Esophagus squamous epithelium (tissue), 5 donors: ENCODE measurements at places on chromosomes 11 and 22.

- DNase-seq, result no peak
Measured at GRCh38 chr22:21457023-21457787, 10.0 kb upstream of the TMEM191C start.

GRCh38 chr11:68670208-68670992 lies 13.9 kb upstream of the GAL start:
- no peak for DNase-seq

- no peak for DNase-seq
Measured at GRCh38 chr11:19599681-19600080, 113.0 kb upstream of the NAV2 start.

- no peak for DNase-seq
Measured at GRCh38 chr11:85595285-85595884, 31.8 kb downstream of the DLG2 start.

DNA sequence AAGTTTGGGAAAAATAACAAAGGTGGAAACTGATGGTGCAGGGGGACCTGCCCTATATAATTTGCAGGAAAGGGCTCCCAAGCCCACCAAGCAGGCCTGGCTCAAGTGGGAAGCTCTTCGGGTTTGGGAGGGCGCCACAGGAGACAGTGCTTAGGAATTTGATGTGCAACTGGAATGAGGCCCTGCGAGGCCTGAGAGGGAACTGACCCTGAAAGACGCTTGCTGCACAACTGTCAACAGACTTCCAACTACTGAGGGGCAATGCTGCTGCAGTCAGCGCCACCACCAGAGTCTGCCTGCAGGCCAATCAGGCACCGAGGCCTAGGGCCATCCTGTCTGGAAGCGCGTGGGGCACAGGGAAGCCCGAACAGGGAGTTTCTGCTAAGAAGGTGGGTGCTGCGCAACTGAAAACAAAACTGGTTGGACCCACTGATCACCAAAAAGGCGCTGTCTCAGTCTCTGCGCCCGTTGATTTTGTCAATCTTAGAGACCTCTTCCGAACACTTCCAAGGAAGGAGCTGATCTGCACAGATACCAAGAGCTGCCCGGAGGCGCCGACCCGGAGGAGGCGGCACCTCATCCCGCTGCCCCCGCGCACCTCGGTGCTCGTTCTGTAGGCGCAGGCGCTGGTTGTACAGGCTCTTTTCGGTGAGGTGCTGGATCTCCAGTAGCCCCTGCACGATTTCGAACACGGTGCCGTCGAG lies 667 bp downstream of the DGCR6L start:
- DNase-seq, result no peak

- DNase-seq, result no peak
Measured at GRCh38 chr11:110793556-110793955, 81.3 kb upstream of the ARHGAP20 start.

- no peak for DNase-seq
Measured at GRCh38 chr11:117217141-117218084, 14.5 kb downstream of the PCSK7 start.

DNA sequence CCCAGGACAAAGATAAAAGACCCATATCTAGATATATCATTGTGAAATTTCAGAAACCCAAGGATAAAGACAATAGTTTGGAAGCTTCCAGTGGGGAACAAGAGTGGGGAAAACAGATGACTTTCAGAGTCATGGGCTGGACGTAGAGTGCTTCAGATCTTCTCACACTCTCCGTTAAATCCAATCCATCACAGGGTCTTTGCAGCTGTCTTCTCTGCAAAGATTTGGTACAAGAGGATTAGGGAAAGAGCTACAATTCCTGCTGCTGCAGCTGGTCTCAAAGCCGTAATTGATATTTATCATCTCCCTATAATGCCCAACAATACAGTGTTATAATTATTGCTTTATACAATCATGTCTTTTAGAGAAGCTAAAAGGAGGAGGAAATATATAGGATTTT lies 63.4 kb upstream of the CLPB start:
- DNase-seq, result no peak

GRCh38 chr22:40432157-40432556 lies 61.8 kb downstream of the SGSM3 start:
- no peak for DNase-seq

DNA sequence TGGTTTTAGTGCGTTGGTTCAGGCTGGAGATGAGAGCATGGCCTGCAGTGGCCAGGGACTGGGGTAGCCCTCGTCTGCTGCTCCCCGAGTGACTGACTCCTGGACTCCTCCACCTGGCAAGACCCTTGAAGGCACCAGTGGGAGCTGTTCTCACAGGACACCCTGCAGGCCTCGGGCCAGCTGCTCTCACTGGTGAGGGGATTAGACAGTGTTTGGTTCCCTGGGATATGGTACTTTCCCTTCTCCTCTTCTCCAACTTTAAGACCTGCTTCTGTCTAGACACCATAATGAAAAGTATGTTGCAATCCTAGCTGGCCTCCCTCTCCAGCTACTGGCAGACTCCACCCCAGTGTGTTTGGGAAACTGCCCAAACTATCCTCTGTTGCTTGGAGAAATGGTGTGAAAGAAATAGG lies 168.8 kb upstream of the CADM1 start:
- DNase-seq, result no peak

DNA sequence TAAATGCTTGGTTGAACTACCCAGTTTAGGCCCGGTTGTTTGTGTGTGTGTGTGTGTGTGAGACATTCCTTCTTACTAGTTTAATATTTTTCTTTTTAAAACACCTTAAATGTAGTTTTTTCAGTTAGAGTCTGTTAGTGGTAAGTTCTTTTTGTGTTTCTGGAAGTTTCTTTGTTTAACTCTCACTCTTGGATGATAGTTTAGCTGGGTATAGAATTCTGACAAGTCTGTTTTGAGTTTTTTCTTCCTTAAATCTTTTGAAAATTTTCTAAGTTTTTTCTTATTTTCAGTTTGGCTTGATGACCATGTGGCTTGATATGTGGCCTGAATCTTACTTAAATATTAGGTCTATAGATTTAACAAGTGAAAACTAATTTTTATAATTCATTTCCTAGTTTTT lies 60.1 kb downstream of the PDE3B start:
- DNase-seq, result no peak

- DNase-seq, result no peak
Measured at GRCh38 chr11:92347454-92347853, 122.8 kb downstream of the FAT3 start.

DNA sequence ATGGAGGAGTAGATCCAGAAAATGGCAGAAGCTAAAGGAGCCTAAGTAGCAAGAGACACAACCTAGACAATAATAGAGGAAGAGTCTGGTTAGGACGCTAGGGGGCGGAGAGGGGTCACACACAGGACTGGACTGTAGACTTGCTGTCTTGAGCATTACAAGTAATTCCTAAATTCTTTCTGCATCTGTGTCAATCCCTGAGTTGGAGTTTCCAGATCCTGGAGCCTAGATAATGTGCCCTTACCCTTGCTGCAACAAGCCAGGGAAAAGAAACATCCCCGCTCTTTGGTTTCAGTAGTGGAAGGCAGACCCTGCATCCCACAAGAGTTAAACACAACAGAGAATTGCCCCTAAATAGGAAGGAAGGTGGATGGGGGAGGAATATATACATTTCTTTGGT lies 14.9 kb upstream of the CCDC73 start:
- DNase-seq, result no peak

DNA sequence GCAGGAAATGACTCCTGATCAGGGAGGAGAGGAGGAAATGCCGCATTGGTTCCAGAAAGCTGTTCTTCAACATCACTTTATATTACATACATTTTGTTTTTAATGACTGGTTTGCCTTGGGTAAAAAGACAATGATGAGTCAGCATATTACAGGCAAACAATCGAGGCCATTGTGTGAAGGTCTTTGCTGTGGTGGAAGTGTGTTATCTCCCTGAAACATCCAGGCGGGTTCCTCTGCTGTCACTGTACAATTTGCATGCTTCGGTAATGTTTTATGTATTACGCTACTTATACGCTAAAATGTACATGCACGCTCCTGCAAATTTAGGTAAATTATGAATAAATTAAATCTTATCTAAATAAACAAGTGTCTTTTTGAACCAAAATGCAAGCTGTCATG lies 161.1 kb downstream of the KIRREL3 start:
- no peak for DNase-seq
